ENCODE measurements at places on chromosomes 12 and 14.
A peak's percentile ranks its signal among the peaks of the same experiment; 100 is the strongest.

- DNase-seq: no peak
These were observed 604 bp upstream of the MAGOHB start for GRCh38 chr12:10614056-10614370.

DNA sequence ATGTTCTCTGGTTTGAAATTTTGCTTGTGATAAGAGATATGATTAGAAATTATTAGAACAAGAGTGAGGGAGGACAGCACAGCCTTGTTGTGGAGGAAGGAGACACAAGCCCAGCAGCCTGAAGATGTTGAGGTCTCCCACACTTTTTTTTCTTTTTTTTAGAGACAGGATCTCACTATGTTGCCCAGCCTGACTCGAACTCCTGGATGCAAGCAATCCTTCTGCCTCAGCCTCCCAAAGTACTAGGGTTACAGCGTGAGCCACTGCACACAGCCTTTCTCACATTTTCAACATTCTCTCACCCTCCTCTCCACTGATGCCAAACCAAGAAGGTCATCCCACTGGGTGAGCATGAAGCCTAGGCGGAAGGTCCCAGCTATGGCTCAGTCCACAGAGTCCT, 4.9 kb upstream of the KRT8 start:
- DNase-seq: no peak

DNA sequence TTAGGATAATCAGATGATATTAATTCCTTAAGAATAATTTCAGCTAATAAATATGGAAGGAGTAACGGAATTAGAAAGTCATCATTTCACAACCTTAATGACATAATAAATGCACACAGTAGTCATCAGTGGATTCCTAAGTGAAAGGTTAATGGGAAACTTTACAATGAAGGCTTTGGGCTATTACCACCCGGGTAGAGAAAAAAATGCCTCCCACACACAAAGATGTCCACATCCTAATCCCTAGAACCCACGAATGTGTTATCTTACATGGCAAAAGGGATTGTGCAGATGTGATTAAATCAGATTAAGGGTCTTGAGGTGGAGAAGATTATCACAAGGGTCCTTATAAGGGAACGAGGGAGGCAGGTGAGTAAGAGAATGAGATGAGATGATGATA, 5.6 kb downstream of the TMED10 start:
- peak; percentile 33 for DNase-seq

DNA sequence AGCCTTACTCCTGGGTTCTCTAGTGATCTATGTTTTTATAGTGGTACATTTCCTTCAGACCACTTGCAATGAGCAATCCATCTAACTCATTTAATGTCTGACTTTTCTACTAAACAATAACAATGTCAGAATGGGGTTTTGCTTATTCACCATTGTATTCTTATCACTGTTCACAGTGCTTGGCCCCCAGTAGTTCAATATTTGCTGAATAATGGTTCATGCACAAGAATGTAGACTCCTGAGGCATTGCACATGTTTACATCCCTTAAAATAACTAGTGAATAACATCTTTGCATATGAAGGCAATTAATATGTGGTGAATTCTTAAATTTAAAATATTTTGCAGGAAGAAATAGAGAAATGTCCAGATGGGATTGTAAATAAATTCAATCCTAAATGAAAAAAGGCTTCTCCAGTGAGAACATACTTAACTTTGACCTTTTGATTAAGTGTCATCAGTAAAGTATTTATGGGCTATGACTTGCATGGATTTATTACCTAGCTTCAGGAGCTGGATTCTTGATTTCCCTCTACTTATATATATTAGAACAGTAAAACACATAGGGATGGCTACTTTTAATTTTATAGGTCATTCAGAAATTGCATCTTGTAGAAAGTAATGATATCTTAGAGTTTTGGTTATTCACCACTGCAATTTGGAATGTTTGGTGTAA, 3.4 kb downstream of the CCER1 start:
- peak; percentile 14 for DNase-seq

Data from fibroblast of skin of right quadriceps (primary cell).